ENCODE measurements at places on chromosomes 7 and 10.

- DNase-seq, result no peak
Measured at GRCh38 chr10:97612386-97612785, 20.9 kb downstream of the MORN4 start.

GRCh38 chr7:105352018-105352612 is 36.6 kb downstream of the SRPK2 start:
- no peak for DNase-seq

- DNase-seq, result no peak
Measured at GRCh38 chr7:26538689-26539088, 247.0 kb downstream of the SNX10 start.

GRCh38 chr7:54812756-54813322 is 53.8 kb upstream of the SEC61G start:
- DNase-seq, result no peak

GRCh38 chr7:120486164-120486563 is 213.2 kb downstream of the KCND2 start:
- DNase-seq, result no peak

DNA sequence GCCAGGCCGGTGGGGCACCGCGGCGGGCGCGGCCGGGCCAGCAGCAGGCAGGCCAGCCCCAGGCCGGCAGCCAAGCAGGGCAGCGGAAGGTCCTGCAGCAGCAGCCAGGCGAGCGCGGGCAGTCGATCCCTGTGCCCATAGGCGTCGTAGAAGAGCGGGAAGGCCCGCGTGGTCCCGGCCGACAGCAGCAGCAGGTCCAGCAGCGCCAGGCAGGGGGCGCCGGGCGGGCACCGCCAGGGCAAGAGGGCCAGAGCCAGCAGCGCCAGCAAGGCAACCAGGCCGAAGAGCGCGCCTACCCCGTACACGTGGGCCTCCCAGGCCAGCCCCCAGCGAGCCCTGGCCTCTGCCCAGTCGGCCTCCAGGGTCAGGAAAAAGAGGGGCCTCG is 8.4 kb upstream of the RBM28 start:
- peak; percentile 84 for DNase-seq

DNA sequence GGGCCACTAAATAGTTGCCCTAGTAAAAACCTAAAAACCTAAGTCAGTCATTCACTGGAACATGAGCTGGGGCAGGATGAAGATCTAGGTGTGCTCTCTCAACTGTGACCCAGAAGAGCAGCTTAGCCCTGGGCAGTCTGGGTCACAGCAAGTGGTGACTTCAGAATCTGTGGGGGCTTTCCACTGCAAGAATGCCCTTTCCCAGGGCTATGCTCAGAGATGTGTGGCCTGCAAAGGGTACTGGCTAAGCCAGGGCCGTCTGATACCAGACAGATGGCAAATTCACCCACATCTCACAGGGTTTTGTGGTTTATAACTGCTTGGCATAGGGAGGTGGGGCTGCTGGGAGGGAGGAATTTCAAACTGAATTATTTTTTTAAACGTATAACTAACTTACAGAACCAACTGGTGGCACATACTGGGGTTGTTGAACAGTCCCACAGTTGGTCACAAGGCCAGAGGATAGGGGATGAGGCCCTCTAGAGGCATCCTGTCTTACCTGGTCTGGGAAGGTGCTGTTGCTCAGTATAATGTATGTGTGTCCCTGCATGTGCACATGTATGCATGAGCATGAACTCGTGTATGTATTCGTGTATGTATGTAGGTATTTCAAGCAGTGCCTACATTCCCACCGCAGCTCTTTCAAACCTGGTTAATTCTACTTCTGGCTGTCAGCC is 63.2 kb downstream of the PRPF18 start:
- no peak for DNase-seq
